ENCODE measurements at places on chromosomes 4 and X.

DNA sequence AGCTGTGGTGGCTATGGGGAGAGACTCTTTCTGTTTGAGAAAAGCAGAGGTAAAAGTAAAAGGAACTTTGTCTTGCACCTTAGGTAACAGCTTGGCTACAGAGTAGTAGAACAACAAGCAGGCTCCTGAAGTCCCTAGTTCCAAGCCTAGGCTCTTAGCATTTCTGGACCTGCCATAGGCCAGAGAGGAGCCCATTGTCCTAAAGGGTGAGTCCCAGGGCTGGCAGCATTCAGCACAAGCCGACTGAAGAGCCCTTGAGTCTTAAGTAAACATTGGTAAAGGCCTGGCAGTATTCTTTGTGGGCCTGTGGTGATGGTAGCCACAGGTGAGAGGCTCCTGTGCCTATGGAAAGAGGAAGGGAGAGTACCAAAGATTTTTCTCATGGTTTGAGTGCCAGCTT, 38.2 kb downstream of the CSN3 start:
- no peak for DNase-seq

DNA sequence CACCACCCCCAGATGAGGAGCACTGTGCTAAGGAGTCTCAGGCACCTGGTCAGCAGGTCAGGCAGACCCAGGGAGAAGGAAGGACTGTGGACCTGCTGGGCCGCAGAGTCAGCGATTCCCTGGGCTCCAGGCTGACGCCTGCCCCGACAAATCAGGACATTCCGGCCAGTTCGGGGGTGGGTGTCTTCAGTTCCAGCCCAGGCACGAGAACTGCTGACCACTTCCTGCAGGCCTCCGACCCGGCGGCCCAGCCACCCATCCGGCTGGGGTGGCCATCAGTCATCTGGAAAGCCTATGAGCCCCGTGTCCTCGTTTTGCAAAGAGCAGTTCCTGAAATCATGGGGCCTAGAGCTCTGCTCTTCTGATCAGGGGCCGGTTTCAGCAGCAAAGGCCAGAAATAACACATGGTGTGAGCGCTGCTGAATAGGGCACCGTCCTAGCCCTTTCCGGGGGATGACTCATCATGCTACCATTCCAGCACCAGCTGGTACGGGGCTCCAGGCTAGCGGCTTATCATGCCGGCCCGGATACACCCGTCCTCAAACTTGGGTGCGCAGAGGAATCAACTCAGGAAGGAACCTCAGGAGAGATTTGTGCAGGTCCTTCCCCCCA, 7.8 kb upstream of the SH3TC1 start:
- DNase-seq: peak; percentile 63

DNA sequence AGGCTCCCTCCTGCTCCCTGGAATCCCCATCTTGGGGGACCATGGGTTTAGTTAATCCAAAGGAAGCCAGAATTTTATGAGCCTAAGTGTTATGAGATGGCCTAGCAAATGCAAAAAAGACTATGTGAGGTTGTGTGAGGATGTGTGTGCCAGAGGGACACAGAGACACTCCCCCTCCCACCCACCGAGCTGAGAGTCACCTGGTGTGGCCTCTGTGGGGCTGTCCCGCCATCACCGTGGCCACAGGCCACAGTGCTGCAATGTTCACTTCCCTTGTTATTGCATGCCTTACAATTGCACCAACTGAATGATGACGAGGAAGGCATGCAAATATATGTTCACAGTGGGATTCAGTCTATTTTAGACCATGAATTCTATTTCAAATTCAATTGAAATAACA, 601 bp upstream of the FGFBP2 start:
- DNase-seq: no peak

DNA sequence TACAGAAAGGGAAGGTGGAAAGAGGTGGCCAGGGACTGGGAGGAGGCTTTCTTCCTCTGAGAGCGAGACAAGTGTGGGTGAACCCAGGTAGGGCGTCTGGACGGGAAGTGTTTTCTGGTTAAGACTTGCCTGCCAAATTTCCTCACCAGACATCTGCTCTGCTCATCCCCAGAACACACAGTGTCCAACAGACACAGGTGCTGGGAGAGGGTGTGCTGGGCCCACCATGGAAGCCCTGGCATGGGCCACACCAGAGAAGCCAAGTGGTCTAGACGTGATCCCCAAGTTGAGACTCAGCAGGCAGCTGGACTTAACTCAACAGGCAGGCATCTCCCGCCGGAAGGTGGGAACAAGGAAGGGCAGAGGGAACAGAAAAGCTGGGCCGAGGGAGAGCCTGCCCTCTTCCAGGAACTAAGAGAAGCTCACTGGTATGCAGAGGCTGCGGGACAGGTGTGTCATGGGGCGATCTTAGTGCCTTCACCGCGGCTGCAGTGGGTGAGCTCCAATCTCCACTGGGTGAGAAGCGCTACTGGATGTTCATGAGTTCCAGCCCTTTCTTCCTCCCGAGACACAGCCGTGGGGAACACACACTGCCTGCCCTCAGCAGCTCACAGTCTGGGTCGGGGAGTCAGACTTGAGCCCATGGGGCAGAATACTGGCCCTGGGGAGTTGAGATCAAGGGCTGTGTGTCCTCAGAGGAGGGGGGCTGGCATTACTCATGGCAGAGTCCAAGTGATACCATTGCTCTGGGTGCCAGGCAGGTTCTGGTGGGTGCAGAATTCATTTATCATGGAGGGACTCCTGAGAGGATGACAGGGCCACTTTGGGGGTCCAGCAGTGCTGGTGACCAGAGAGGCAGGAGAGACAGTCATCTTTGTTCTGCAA, 110.2 kb downstream of the CPZ start:
- peak; percentile 14 for DNase-seq
